AG04449 (cell line): ENCODE measurements at places on chromosomes 11 and 22.

DNA sequence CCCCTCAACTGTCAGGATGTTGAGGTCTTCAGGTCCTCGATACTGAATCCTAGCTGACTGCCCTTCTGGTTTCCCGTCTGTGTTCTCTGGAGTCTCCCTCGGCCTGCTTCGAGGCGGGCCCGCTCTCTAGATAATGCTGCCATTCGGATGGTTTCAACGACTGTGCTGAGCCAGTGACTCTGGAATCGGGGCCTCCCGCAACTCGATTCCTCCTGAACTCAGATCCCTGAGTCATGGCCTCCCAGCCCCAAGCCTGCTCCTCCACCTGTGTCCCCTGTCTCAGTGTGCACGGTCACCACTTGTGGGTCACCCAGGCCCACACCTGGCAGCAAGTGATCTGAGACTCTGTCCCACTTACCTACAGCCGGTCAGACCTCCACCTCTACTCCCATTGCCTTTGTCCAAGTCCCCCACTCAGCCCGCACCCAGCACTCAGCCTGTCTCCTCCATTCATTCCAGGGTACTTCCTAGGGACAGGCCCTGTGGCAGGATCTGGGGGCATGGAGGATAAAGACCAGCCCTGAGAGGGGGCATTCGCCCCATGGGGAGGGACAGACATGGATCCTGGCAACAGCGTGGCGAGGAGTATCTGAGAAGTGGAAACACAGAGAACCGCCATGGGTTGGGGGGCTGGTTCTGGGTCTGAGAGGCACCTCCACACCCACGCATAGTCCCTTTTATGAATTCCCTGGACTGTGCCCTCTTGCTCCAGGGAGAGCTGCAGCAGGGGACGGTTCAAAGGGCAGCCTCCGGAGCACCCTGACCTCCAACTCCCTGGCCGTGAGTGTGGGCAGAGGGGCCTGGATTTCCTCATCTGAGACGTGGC is 14.3 kb downstream of the MPST start:
- no peak for DNase-seq

GRCh38 chr11:123430721-123431497 is 840 bp downstream of the GRAMD1B start:
- no peak for DNase-seq

DNA sequence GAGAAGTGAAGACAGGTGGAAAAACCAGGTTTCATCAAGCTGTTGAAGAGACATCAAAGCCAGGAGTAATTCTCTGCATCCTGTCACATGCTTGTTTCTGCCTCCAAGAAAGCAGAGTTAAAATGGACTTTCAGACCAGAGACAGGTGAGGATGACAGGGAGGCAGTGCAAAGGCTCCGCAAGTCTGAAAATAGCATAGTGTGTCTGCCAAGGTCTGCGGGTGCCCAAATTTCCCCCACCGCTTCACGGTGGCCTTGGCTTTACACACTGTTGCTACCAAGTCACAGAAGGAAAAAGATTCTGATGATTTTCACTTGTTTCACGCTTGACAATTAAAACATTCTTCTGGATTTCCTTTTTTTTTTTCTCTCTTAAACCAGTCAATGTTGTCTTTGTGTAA is 44.2 kb downstream of the SNX19 start:
- DNase-seq = no peak

- no peak for DNase-seq
Observed at GRCh38 chr22:18068381-18068988, 9.3 kb upstream of the PEX26 start.

DNA sequence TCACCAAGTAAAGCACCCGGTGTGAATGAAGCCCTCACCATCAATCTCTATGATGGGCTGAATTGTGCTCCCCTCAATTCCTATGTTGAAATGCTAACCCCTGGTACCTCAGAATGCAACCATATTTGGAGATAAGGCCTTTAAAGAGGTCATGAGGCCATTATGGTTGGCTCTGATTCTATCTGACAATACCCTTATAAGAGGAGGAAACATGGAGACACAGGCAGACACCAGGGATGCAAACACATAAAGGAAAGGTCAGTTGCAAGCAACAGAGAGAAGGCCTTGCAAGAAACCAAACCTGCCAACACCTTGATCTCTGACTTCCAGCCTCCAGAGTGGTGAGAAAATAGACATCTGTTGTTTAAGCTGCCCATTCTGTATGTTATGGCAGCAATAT is 13.3 kb upstream of the ZNF280A start:
- no peak for DNase-seq

GRCh38 chr22:32518381-32518780 is 43.8 kb downstream of the FBXO7 start:
- no peak for DNase-seq

DNA sequence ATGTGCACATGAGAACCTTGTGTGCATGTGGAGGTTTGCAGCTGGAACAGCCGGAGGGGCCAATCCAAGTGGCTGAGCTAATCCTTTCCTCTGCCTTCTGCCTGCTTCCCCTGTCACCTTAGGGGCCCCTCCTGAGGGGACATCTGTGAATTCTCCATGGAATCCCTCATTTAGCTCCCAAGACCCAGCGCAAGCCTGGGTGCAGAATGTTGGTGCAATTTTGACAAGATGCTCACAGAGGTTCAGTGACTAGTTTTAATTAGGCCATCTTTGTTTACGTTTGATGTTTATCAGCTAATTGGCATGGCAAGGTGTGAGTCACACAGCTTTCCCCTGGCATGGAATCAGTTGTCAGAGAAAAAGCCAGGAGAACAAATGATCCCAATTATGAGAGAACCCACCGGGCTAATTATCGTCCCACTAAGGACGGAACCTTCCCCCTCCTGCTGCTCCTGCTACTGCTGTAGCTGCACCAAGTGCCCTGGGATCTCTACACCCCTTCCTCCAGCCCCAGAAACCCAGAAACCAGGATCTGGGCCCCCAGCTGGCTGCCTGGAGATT is 63.6 kb upstream of the PAX6 start:
- no peak for DNase-seq

GRCh38 chr11:1978720-1979473 is 18.7 kb downstream of the H19 start:
- no peak for DNase-seq

DNA sequence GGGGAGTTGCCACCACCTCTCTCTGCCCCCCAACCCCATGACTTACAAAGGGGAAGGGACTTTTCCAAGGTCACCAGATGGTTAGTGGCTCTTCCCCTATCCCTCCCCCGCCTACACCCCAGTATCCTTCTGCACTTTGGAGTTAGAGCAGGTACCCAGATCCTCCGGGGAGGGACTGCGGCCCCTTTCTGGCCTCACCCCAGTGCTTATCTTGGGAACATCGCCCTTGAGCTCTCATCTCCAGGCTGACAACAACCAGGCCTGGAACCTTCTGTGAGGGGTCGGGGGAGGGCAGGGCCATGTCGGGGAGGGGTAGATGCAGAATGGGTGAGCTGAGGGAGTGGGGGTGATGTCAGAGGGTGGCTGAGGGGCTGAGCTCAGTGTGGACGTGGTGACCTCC is 7.5 kb upstream of the NAALADL1 start:
- no peak for DNase-seq

- DNase-seq = no peak
Observed at GRCh38 chr22:47303161-47303890, 540.9 kb downstream of the TBC1D22A start.

DNA sequence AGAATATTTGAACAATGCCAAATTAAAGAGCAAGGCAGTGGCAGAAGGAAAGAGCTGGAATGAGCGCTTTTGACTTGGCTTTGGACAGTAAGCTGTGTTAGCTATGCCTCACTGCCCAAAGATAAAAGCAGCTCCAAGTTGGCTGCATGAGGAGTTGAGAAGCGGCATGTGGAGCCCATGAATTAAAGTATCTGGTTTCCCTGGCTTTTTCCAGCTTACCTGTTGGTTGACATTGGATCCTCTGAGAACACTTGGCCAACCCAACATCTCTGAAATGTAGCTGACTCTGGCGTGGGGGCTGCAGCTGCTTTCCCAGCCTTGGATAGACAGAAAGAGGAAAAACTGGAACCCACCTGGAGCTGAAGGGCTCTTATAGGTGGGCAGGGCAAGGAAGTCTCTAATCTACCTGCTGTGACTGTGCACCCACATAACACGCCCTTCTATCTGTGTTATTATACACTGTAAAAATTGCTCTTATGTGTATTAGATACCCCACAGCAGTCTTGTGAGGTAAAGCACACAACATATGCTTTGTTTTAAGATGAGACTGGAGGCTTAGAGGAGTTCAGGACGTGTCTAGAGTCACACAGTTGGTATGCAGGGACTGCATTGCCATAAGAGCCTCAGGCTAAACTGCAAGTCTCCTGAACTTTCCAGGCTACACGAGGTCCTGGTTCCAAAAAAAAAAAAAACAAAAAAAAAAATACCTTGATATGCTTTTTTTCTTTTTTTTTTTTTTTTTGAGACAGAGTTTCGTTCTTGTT is 5.8 kb downstream of the UBASH3B start:
- DNase-seq = no peak

- no peak for DNase-seq
Observed at GRCh38 chr11:131301306-131301705, 69.1 kb upstream of the NTM start.

DNA sequence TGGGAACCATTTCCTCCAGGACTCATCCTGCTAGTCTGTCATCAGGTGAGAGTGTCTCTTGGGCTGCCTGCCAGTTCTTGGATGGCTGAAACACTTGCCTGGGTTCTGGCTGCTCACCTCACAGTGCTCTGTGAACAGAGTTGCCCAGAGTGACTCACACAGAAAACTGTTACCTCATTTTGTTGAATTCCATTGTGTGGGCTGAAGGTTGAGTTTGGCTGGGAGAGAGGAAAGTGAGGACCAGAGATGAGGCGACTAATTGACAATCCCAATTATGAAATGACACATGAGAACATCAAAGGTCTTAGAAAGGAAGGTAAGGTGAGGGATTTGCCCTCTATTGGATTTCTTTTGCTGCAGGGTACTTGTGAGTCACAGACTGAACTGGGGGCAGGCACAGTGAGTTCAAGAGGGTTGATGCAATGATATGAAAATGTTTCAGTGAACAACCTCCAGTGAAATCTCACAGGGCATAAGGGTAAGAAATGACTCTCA is 20.2 kb upstream of the CALCB start:
- DNase-seq = no peak

DNA sequence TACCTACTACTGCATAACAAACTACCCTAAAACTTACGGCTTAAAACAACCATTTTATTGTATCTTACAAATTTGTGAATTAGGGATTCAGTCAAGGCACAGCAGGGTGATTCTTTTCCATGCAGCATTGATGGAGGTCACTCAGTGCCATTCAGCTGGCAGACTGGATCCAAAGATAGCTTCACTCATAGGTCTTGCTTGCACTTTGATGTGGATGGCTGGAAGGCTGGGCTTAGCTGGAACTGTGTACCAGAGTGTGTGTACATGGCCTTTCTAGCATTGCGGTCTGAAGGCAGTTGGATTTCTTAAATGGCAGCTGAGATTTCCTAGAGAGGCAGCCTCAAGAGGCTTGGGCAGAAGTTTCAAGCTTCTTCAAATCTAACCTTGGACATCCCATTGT is 25.0 kb downstream of the YAP1 start:
- no peak for DNase-seq

- DNase-seq = no peak
Observed at GRCh38 chr22:21926728-21927127, 25.9 kb downstream of the PPM1F start.

DNA sequence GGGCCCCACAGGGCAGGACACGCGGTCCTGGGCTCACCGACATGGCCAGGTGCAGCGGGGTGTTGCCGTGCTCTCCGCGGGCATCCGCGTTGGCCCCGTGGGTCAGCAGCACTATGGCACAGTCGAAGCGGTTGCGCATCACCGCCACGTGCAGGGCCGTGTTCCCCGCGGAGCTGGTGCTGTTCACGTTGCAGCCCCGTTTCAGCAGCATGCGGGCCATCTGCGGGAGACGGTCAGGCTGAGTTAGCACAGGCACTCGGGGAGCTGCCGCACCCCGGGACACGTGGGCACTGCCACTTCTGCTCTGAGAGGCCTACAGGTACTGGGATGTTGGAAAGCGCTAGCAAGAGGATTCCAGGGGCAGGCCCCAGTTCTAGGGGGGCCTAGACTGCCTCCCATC is 22.3 kb upstream of the BAIAP2L2 start:
- DNase-seq = no peak

DNA sequence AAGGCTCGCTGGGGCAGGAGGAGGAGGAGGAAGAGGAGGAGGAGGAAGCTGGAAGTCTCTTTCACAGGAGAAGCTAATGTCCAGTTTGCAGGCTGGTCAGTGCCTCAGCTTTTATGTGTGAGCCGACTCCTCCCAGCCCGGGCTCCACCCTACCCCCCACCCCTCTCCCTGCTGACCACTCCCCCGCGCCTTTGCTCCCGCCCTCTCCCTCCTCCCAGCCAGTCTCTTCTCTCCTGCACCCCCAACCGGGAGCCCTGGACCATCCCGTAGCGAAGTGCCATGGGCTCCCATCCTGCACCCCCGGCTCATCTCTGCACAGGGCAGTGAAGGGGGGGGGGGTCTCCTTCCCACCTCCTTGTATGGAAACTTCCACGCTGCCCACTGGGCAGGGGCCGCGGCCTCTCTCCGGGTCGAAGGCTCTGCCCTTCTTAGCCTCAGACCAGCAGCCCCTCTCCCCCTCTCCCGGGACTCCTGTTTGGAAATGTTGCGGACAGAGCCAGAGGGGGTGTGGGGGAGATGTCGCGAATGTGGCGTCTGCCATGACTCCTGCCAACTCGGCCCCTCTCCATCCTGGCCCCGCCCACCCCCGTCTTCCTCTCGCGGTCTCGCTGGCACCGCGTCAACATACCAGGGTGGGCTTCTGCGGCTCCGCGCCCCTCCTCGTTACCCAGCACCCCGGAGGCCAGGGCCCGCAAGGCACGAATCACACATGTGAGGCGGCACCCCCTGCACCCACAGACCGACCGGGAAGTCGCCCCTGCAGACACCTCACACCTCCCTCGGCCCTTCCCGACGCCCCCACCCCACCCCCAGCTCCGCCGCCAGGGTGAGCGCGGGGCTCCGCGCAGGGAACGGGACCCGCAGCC is 1.8 kb downstream of the IGF2 start:
- no peak for DNase-seq

DNA sequence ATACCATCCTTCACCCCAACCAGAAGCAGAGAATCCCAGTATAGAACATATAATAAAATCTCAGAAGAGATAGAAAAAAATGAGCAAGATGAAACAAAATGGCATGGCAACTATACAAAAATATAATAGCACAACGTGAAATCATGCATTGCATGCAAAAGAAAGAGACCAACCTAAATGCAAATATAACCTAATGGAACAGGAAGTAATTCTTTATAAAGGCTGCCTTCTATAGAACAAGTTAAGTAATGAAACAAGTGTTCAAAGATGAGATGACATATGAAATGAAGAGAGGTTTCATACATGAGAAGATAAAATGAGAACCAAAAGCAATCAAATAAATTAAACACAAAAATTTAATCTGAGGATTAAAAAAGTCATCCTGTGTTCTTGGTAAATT is 18.5 kb upstream of the ARHGAP20 start:
- no peak for DNase-seq

GRCh38 chr11:33545931-33546330 is 154.7 kb downstream of the C11orf91 start:
- peak; percentile 40 for DNase-seq

- DNase-seq = no peak
Observed at GRCh38 chr22:47914481-47915097, 1152.1 kb downstream of the TBC1D22A start.
